Fibroblast of skin of back (primary cell): ENCODE measurements at places on chromosomes 3 and 15.
A peak's percentile ranks its signal among the peaks of the same experiment; 100 is the strongest.

DNA sequence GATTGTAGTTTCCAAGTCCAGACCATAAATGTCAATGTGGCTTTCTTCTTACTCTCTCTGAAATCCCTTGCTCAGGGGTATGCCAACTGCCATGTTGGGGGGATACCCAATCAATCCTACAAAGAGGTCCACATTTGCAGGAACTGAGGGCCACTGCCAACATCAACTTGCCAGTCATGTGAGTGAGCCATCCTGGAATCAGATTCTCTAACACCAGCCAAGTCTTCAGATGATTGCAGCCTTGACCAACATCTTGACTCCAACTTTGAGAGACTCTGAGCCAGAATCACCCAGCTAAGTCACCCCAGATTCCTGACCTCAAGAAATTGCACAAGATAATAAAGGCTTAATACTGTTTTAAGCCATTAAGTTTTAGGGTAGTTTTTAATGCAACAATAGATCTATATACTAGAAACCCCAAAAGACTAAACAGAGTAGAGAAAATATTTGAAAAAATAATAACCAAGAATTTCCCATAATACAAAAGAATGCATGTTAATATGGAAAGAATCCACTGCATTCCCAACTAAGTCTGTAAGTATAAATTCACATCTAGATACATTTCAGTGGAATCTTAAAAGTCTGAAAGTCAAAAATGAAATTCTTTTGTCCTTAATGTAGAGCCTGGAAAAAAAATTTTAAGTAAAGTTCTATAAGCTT lies 22.4 kb downstream of the ISG20 start:
- DNase-seq, result peak; percentile 87

- DNase-seq, result no peak
These were observed 758.4 kb upstream of the ROBO1 start for GRCh38 chr3:80526153-80526552.

DNA sequence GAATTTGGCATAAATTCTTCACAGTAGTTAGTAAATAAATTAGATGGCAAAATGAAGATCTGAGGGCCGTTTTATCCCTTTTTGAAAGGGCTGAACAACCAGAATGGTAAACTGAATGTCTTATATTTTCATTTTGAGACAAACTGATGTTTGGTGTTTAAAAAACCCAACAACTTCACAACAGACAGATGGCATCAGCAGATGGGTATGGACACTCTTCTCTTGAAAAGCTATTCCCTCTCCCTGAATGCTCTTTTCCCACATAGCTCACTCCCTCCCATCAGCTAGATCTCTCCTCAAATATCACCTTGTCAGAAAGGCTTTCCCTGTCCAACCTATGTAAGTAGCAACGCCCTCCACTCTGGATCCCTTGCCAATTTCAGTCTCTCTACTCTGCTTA lies 33.3 kb downstream of the EMC4 start:
- DNase-seq, result no peak

GRCh38 chr15:60179786-60180391 lies 175.8 kb downstream of the FOXB1 start:
- DNase-seq, result peak; percentile 51

DNA sequence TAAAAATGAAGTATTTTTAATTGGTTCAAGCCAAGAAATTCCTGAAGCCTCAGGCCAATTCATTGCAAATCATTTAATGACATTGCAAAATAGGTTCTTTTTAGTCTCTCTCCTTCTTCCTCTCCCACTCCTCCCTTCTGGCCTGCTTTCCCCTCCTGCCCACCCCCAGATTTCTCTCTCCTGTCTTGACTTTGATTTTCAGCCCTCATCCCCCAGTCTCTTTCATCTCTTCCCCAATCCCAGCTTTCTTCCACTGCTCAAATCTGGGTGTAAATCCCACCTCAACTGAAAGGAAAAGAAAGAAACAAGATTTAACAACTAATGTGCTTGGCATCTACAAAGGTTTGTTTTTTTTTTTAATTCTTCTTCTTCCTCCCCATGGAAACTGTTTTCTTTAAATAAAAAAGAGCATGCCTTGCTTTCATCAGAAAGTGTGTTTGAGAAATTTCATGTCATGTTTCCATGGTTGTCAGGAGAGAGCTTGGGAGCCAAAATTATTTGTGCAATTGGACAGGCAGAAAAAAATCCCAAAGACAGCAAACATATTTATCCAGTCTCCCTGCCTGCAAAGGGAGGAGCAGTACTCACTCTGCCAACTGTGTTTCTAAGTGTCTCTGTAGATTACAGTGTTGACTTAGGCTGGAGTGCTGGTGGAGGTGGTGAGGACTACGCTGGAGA lies 50.4 kb downstream of the BOC start:
- DNase-seq, result peak; percentile 68

- no peak for DNase-seq
These were observed 7.4 kb upstream of the TBC1D5 start for GRCh38 chr3:17749705-17750293.

- DNase-seq, result no peak
These were observed 397.2 kb downstream of the MECOM start for GRCh38 chr3:169266351-169266750.

GRCh38 chr3:64595253-64595694 lies 92.5 kb downstream of the ADAMTS9 start:
- peak; percentile 95 for DNase-seq

DNA sequence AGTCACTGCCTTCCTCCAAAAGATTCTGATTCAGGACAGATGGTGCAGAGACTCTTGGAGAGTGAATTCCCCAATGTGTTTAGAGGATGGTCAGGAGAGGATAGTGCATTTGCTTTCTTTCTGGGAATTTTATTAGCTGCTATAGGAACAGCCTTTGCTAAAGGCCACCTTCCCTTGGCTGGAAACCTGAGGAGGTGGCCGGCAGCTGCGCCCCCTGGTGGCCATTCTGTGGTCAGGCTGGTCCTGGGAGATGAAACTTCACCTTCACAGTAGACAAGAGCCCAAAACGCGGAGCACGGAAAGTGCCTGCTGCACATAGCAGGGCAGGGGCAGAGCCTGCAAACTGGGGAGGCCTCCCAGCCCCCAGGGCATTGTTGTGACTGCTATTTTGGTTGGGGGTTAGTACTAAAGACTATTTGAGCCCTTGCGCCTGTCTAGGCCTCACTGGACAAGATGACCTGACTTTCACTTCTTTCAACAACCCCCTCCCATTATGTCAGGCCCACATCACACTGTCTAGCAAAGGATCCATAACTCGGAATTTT lies 34.3 kb downstream of the SEC22C start:
- DNase-seq, result peak; percentile 41

GRCh38 chr15:49236869-49237268 lies 66.8 kb downstream of the GALK2 start:
- DNase-seq, result no peak

DNA sequence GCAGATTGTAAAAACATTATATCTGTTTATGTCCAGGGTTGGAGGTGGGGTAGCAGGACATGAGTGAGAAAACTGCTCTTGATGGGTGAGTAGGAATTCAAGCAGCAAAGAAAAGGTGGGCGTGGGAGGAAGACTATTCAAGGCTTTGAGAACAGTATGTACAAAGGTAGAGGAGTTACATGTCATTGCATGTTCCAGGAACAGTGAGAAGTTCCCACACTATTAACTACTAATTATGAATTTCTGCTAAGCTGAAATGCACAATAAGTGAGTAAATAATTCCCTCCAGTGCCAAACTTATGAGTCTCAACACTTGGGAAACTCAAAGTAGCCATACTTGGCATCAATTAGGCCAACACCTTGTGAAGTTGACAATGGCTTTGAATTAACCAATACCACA lies 80.1 kb downstream of the SRGAP3 start:
- DNase-seq, result no peak

DNA sequence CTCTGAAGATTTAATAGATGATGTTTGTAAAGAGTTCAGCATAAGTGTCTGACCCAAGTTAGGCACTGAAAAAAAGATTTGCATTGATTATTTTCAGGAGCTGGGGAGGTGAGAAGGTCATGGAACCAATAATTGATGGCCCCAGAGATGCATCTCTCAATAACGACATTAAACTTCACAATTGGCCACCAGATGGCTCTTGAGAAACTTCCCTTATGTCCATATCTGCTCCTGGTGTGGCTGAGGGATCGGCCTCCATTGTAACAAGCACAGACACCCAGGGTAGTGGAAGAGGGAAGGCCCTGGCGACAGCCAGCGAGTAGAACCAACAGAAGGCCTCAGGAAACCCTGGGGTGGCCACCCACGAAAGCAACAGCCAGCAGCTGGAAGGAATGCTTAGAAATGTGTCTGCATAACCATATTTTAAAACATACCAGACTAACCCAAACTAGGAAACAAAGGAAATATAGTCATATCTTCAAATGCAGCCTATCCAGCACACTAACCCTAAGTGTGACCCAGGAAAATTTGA lies 536.7 kb downstream of the SOX2 start:
- DNase-seq, result peak; percentile 44

GRCh38 chr15:50828610-50829206 lies 63.2 kb upstream of the SPPL2A start:
- peak; percentile 89 for DNase-seq

- DNase-seq, result no peak
These were observed 1.3 kb downstream of the TTBK2 start for GRCh38 chr15:42919308-42919707.

- DNase-seq, result peak; percentile 16
These were observed 338.3 kb upstream of the ZNF385D start for GRCh38 chr3:22089284-22089683.
